Activated CD8-positive, alpha-beta memory T cell treated with anti-CD3 and anti-CD28 coated beads, Interleukin-2, amount 10 ng/mL, durations not matched to agents 7 days and 5 days (primary cell): ENCODE measurements at places on chromosomes 16 and 17. TPM values are rescaled to one million over a fixed set of nuclear protein-coding genes. Genes with fewer than 3 reads are reported as not detected.

GRCh38 chr17:5823219-5823618, 238.9 kb upstream of the NLRP1 start:
- H3K27ac ChIP-seq, result no peak overlapping the region
- peaks cover 22% of the 10 kb centered on the region for H3K27me3 ChIP-seq
- no peak overlapping the region for H3K4me3 ChIP-seq
- H3K4me1 ChIP-seq, result peaks cover 3% of the 10 kb centered on the region
- no peaks in the 10 kb centered on the region for H3K36me3 ChIP-seq

Gene ZNF747
- 13.2 TPM for total RNA-seq

- peaks cover 53% of the 10 kb centered on the region for H3K4me1 ChIP-seq
- H3K27me3 ChIP-seq, result no peaks in the 10 kb centered on the region
- peaks cover 52% of the 10 kb centered on the region for H3K36me3 ChIP-seq
- no peak overlapping the region for H3K4me3 ChIP-seq
- H3K27ac ChIP-seq, result no peak overlapping the region
Observed at GRCh38 chr16:87984632-87985267, 33.5 kb downstream of the BANP start.

- peaks cover 28% of the 10 kb centered on the region for H3K4me1 ChIP-seq
- no peak for DNase-seq
- H3K36me3 ChIP-seq, result no peaks in the 10 kb centered on the region
Observed at GRCh38 chr17:76659928-76660655, 16.5 kb upstream of the ST6GALNAC1 start.

DNA sequence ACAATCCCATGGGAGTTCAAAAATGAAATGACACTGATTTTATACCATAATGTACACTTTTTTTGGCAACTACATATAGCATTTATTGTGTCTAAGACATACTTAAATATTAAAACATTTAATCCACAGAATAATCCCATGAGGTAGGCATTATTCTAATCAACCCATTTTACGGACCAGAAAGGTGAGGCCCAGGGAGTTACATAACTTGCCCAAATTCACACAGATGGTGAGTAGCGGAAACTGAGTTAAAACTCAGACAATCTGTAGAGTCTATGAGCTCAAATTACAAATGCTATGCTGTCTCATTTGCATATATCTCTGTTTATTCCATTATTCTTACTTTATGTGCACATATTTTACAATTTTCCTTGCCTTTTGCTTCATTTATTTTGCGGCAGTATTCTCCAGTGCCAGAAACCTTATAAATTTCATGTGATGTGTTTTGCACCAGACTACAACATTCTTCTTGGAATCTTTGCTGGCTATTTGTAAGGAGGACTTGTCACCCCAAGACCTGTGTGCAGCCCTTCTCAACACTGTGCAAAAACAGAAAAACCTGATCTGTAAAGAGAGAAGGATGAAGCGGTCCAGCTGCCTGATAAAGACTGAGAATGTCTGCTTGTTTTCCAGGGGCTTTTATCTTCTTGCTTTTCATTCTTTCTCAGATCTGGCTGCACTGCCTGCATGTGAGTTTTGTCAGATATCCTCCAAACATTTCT, 2.3 kb upstream of the ABCA9 start:
- no peak overlapping the region for H3K4me3 ChIP-seq
- H3K4me1 ChIP-seq, result peaks cover 6% of the 10 kb centered on the region
- no peak overlapping the region for H3K27ac ChIP-seq
- no peaks in the 10 kb centered on the region for H3K36me3 ChIP-seq
- peaks cover 6% of the 10 kb centered on the region for H3K27me3 ChIP-seq

- no peaks in the 10 kb centered on the region for H3K4me1 ChIP-seq
- H3K27me3 ChIP-seq, result peaks cover 18% of the 10 kb centered on the region
- H3K36me3 ChIP-seq, result no peaks in the 10 kb centered on the region
- no peak for DNase-seq
- no peak overlapping the region for H3K4me3 ChIP-seq
Observed at GRCh38 chr16:87056551-87056950, 260.6 kb downstream of the C16orf95 start.

- no peak for DNase-seq
- H3K4me3 ChIP-seq, result no peak overlapping the region
- H3K27me3 ChIP-seq, result no peaks in the 10 kb centered on the region
- no peaks in the 10 kb centered on the region for H3K4me1 ChIP-seq
- H3K36me3 ChIP-seq, result peaks cover 12% of the 10 kb centered on the region
- no peak overlapping the region for H3K27ac ChIP-seq
Observed at GRCh38 chr16:2174396-2175131, 19.0 kb downstream of the TRAF7 start.

DNA sequence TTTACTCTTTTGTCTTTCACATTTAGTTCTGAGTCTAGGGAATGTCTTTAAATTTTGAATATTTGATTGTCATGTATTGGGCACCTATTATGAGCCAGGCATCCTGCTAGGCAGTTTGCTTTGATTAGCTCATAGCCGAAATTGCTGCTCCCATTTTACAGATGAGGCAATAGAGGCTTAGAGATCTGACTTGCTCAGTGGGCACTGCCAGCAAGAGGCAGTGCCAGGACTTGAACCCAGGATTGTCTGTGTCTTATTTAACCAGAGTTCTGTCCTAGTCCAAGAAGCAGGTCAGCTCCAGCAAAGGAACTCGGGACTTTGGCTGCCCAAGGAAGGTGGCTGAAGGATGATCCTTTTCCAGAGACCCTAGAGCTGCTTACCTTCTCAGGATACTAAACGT, 24.5 kb downstream of the BEAN1 start:
- no peak overlapping the region for H3K27ac ChIP-seq
- DNase-seq, result no peak
- H3K27me3 ChIP-seq, result peaks cover 10% of the 10 kb centered on the region
- no peak overlapping the region for H3K4me3 ChIP-seq
- no peaks in the 10 kb centered on the region for H3K4me1 ChIP-seq
- H3K36me3 ChIP-seq, result no peaks in the 10 kb centered on the region

Gene KRT14
- not detected for total RNA-seq

Gene ACSM2B
- 0.49 TPM for total RNA-seq

GRCh38 chr17:54891176-54891821, 9.4 kb upstream of the TOM1L1 start:
- DNase-seq, result no peak
- H3K27ac ChIP-seq, result no peak overlapping the region
- H3K4me1 ChIP-seq, result no peaks in the 10 kb centered on the region
- H3K27me3 ChIP-seq, result peaks cover 13% of the 10 kb centered on the region

DNA sequence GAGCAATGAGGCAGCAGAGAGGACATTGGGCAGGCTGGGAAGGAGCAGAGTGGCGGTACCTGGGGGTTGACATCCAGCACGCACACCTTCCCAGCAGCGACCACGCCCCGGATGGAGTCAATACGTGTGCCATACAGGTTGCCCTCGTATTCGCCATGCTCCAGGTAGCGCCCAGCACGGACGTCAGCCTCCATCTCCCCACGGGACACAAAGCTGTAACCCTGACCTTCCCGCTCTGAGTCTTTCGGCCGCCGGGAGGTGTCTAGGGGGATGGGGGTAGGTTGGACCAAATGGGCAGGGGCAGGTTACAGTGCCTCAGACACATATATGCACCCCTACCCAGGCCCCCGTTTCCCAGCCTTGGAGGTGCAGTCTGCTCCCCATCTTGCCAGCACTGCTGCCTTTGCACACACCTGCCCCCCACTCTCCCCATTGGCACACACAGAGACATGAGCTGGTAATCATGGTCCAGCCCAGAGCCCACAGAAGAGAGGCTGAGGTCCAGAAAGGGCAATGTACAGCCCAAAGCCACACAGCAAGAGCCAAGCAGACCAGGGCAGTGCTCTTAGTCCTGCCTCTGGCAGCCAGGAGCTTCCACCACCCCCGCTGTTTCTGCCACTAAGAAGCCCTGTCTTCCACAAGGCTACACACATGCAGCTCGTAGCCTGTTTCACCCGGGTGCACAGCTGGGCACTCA, 27.5 kb downstream of the MPP2 start:
- H3K4me1 ChIP-seq, result no peaks in the 10 kb centered on the region
- peaks cover 6% of the 10 kb centered on the region for H3K27me3 ChIP-seq
- no peak overlapping the region for H3K4me3 ChIP-seq
